Right kidney (tissue), 9 donors: ENCODE measurements at places on chromosomes 4 and X.

DNA sequence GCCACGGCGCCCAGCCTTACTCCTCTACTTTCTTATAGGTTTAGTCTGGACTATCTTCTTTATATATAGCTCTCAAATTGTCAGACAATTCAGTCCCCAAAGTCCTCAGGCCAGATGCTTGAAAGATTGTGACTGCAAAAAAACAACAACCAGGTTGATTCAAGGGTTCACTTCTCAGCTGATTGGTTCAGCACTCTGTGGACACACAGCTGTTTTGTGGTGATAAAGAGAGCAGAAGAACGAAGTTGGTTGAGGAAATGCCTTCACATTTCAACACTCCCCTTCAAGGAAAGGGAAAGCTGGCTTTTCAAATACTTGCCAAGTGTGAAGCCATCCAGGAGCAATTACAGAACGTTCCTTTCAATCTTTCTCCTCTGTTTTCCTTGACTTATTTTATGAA is 166.8 kb downstream of the SHROOM3 start:
- no peak for DNase-seq

DNA sequence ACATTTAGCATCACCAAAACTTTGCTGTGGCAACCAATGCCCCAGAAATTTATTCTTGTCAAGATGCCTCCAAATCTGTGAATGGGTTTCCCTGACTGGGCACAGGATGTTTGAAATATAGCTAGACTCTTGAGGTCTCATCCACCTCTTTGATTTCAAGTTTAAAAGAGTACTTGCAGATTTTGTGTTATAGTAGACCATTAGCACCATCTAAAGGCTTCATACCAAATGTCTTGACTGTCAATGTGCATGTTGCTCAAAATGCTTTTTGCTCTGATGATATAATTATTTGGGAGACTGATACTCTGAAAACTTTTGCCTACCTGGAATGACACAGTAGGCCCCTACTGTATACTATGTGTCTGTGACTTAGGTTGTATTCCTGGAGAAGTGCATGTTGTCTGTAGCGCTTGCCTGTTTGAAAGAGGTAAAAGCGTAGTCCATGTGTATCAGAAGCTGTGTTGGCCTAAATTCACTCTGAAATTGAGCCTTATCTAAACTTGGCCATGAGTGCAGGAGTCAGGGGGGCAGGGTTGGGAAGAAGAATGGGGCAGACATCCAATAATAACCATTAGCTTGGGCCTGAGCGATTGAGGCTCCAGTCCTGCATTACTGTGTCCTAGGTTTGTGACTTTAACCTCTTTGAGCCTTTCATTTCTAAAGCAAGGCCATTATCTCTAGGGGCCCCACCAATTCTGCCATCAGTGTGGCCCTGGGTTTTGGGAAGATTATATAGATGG is 33.8 kb downstream of the NDP start:
- no peak for DNase-seq

DNA sequence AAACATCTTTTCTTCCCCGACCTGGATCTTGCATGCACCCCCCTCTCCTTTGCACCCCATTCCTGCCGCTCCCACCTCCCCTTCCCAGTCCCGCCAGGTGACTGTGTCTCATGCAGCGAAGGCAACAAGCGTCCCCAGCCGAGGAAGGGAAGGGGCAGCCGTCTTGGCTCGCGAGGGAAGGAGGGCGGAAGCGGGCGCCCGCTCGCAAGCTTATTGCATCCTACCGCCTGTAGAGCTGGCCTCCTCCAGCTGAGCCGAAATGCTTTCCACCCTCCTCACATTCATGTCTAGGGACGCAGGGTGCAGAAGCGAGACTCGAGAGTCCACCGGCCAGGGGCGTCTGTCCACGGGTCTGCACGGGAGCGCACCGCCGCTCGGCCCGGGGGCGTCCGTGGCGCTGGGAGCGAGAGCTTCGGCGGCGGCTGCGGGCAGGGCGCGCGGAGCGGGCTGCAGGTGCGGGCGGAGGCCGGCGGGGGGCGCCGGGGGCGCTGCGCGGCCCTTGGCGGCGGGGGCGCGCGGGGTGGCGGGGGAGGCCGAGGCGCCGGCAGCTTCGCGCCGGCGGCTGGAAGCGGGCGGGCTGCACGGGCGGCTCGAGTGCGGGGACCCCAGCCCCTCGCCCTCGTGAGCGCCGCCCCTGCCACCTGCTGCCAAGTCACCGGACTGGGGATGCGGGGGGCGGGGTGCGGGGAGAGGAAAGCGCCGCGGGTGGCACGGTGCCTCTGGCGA is at the start of gene KCNIP4:
TSS of gene KCNIP4 (minus strand) at position 426 of the 726 bp plus-strand sequence.
- peak; percentile 79 for DNase-seq

GRCh38 chr4:8352368-8353157 is 83.0 kb downstream of the HTRA3 start:
- DNase-seq, result no peak

GRCh38 chr4:98908182-98908581 is 20.8 kb downstream of the EIF4E start:
- DNase-seq, result no peak

GRCh38 chr4:16682975-16683374 is 215.5 kb downstream of the LDB2 start:
- no peak for DNase-seq

GRCh38 chr4:127685292-127685691 is 44.9 kb upstream of the SLC25A31 start:
- DNase-seq, result no peak

DNA sequence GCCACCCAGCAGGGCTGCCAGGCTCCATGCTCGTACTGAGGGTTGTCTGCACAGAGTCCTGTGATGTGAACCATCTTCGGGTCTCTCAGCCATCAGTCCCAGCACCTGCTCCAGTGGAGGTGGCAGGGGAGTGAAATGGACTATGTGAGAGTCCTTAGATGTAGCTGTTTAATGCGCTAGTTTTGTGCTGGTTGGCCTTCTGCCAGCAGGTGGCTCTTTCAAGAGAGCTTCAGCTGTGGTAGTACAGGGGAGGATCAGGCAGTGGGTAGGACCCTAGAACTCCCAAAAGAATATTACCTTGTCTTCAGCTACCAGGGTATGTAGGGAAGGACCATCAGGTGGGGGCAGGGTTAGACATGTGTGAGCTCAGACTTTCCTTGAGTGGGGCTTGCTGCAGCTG is 1066.0 kb downstream of the GLUD2 start:
- no peak for DNase-seq

- DNase-seq, result peak; percentile 27
Measured at GRCh38 chr4:109206620-109207019, 95.8 kb downstream of the COL25A1 start.

DNA sequence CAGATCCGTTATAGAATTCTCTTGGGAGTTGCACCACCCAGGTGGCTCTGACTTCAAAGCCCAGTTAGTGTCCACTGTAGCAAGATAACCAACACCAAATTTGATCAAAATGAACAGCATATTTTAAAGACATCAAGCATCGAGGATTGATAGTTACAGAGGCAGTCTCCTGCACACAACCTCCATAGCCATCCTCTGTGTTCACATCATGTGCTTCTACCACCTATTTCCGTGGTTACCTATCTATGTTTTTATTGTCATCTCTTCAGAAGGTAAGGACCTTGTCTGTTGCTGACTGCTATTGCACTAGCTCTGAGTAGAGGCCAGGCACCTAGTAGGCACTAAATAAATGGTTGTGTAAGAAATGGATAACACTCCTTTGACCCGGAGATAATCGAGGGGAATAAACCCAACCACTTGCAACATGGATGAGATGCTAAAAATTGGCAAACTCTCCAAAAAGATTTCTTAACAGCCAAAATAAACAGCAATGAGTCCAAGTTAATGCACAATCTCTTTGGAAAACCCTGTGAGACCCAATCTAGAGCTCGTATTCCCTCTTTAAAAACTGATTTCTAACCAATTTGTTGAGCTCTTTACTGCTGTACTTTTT is 14.7 kb upstream of the C1QTNF7 start:
- DNase-seq, result no peak

DNA sequence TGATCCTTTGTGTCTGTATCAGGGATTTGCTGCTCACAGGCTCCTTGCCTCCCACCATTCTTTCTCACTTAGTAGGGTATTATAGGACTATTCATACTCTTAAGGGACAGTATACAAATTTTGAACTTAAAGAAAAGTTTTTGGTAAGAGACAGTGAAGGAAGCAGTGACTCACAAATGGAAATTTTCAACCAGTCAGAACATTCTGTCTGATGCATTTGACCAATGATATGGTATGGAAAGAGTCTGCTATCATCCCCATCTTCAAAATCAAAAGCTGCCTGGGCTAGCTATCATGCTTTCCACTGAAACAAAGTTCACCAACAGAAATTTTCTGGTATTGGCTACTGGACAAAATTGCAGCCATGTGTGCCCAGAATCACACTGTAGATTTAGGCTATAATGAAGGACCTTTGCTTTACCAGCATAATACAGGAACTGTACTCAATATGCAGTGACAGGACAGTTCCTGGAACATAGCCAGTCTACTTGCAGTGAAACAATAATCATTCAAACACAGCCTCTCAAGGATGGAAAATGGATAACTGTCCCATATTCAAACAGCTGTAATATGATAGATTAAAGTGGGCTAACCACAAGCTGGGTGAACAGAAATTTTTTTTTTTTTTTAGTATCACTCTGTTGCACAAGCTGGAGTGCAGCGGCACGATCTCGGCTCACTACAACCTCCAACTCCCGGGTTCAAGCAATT is 109.0 kb upstream of the ACSL4 start:
- DNase-seq, result no peak

- DNase-seq, result no peak
Measured at GRCh38 chr4:53116954-53117353, 248.9 kb downstream of the SCFD2 start.

- DNase-seq, result no peak
Measured at GRCh38 chr4:125572601-125573000, 257.8 kb downstream of the FAT4 start.

- no peak for DNase-seq
Measured at GRCh38 chr4:84792366-84793301, 173.9 kb downstream of the WDFY3 start.

GRCh38 chrX:101462892-101463291 is 22.4 kb upstream of the ARMCX4 start:
- DNase-seq, result no peak

DNA sequence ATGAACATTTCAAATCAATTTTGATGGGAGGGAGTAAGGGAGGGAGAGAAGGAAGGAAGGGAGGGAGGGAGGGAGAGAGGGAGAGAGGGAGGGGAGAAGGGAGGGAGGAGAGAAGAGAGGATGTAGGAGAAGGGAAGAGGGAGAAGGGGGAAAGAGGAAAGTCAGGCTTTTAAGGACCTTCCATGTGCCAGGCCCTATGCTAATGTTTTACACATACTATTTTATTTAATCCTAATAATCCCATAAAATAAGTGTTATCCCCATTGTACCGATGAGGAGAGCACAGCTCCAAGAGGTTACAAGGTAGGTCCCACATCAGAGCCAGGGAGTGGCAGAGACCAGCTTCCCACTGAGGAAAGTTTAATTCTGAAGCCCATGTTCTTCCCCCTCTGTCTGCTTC is 341.9 kb downstream of the RAB28 start:
- no peak for DNase-seq

DNA sequence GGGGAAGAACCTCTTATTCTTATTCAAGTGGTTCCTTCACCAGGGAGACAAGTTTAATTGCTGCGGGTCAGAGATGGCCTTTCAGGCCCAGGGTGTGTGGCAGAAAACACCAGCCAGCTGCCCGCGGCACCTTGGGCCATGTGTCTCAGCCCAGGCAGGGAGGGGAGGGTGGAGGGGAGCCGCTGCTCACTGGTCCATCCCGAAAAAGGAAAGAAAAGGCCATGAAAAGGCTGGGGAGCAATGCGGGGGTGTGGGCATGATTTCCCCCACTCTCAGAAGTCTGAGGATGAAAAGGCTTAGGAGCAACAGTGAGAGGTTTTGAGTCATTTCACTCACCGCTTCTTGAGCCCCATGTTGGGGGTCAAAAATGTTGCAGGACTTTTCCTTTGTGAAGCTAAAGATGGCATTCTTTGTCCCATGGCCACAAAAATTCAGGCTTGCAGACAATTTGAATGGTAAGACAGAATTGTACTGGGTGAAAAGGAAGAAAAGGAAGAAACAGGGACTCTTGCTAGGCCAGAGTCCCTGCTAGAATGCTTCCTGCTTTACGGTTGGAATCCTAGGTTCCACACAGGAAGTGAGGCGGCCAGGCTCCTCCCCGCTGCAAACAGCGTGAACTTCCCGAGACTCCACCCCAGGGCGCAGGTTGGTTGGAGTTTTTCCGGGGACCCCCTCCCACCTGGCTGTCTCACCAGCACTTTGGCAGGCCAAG is 17.4 kb upstream of the FAM47E start:
- DNase-seq, result peak; percentile 4

GRCh38 chr4:177410566-177410965 is 31.7 kb downstream of the AGA start:
- DNase-seq, result no peak
